ENCODE measurements at places on chromosomes 16 and 17.
A peak's percentile ranks its signal among the peaks of the same experiment; 100 is the strongest.

GRCh38 chr17:33674685-33675084 lies 381.6 kb upstream of the ASIC2 start:
- DNase-seq, result no peak

GRCh38 chr17:77462090-77462489 lies 321.3 kb downstream of the SEC14L1 start:
- no peak for DNase-seq

GRCh38 chr16:55037046-55037445 lies 106.4 kb downstream of the IRX5 start:
- peak; percentile 13 for DNase-seq

- DNase-seq, result no peak
These were observed 24.4 kb downstream of the YPEL2 start for GRCh38 chr17:59355702-59356325.

- DNase-seq, result no peak
These were observed 1.3 kb downstream of the KIAA0513 start for GRCh38 chr16:85028685-85029407.

- DNase-seq, result no peak
These were observed 16.0 kb upstream of the ITGB4 start for GRCh38 chr17:75704963-75705875.

DNA sequence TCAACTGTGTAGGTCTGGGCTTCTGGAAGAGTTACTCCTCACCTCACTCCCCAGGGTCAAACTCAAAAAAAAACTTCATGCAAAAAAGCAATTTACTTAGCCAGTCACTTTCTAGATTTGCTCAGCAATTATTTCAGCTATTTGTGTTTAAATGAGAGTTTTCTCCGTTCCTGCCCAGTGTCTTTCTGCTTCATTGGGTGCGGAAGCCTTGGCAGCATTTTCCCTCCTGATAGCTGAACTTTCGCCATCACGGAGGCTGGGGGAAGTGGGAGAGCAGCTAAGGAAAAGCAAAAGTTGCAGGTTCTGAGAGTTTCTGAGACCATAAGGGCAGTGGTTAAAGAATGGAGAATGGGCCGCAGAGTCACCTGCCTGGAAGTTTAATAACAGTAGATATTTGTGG lies 287.1 kb upstream of the DYNLRB2 start:
- no peak for DNase-seq

- DNase-seq, result no peak
These were observed 11.5 kb upstream of the C17orf113 start for GRCh38 chr17:42061646-42062487.

DNA sequence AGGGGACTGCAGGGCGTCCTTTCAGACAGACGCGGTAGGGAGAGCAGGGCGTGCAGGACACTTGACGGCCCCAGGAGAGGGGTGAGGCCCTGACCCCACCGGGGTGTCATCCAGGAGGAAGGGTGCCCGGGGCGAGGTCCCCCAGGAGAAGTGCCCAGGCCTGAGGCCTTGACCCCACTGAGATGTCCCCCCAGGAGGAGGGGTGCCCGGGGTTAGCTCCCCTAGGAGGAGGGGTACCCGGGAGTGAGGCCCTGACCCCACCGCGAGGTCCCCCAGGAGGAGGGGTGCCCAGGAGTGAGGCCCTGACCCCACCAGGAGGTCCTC lies 27.2 kb upstream of the METRNL start:
- no peak for DNase-seq

DNA sequence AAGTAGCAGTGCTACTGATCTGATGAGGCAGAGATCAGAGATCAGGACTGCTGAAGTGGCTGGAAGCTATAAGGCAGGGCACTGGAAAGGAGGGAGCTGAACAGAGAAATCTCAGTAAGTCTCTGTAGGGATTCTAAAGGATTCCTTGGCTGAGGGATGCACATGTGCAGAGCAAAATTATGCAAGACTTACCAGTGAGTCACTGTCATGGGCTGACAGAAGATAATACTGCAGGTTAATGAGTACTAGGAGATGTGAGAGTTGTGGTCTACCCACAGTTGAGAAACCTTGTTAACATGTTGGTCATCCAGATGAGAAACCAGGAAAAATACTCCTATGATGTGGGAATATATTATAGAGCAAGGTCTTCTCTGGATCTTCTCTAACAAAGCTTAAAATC lies 378.1 kb downstream of the HAPSTR1 start:
- DNase-seq, result no peak

DNA sequence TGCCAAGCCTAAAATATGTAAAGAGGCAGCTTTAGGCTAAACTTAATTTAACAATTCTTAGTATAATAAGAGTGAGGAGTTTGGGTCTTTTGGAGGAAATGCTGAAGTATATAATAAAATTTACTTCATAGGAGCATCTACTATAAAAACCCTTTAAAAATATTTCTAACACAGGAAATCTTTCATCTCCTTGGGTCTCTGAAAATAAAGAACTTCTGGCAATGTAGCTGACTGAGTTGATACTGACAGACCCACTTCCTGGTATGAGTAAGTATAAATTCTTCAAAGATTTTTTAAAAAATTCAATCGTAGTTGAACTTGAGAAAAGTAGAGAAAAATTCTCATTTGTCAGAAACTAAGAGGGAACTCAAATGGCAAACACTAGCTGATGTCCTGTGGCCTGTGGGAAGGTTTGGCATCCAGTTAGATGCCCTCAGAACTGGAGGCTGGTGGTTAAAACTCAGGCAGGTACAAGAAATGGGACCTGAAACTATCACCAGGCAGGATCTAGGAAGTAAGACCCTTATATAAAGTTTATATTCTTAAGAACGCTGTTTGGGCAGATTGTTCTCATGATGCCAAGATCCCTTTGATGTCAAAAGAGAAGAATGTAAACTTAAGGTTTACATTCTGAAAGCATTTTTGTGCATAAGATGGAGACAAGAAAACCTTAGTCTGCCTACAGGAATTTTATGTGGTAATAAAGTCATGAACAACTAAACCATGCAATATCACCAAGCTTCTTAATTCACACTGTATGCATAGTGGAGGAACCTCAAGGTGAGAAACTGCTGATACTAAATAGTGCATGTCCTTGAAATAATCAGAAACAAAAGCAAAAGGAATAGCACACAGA lies 6.2 kb downstream of the KRTAP4-6 start:
- DNase-seq, result no peak

DNA sequence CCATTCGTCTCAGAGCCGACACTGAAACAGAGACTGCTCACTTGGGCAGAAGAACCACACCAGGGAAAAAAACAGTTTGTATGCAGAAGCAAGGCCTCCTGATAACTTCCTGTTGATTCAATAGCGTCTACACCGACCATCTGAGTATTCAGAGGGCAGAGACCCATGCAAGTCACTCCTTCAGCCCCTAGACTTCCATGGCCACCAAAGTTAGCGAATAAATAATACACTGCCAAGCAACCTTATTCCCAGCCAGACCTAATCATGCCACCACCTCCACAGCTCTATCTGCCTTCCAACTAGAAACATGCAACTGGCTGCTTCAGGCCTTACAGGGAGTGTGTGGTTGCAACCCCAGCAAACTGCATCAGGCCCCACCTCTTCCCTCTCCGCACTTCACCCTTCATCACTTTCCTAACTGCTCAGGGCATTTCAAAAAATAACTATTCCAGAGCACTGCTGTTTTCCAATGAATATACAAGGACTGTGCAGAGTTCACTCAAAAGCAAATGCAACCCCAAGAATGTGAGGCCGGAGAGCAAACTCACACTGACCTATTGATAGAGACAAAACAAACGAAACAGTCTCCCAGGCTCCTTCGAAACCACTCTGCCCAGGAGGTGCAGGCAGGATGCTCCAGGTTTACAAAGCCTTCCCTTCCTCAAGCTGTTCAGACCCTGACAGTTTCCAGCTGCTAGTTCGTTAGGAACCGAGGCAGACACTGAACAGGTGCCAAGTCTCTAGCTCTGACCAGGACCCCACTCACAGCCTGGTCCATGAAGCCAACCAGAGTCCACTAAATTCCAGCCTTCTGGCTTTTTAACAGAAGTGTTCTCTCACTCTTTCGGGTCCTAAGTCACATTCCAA lies 3.6 kb downstream of the USP7 start:
- no peak for DNase-seq

DNA sequence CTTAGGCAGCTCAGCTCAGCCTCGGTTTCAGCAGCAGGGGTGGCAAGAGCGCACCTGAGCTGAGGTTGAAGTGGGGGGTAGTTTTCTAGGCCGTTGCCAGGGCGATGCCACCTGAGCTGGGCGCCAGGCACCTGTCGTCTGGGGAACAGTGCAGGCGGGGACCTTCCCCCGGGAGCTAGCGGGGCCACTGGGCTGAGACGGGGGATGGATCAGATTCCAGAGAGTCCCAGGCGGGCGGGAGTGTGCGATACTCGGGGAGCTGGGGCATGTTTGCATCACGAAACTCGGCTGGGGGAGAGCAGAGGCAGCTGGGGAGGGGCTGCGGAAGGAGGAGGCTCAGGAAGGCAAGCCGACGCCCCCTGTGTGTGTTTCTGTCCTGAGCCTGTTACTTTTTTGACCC lies 477 bp upstream of the CLDN9 start:
- DNase-seq, result no peak

DNA sequence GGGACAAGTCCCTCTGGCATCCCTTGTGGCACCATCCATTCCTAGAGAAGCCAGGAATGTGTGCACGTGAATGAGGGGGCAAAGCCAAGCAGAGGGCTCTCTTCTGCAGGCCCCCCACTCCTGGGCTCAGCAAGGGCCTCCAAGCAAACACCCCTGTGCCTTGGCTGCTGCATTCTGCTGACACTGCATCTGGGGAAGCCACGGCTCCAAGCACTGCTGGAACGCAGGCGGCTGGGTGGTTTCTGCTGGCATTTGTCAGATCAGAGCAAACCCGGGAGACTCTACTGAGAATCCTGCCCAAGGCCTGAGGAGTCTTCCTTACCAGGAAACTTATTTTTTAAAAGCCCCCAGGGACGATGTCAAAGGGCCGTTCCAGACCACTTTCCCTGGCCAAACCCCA lies 23.3 kb downstream of the ATP6V0D1 start:
- no peak for DNase-seq

DNA sequence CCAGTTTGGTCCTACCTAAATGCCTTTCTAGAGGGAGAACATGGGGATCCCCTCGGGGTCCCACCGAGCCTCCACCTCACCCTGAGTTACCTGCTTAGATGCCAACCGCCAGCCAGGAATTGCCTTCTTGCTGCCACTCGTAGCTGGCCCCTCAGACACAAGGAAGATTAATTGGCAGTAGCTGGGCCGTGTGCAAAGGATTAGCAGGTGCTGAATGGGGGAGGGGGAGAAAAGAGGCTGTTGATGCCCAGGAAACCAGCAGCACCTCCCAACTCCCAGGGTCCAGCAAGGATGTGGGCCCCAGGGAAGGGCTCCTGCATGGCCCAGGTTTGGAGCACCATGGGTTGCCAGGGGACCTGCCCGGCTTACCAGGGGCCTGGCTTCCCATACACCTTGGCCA lies at the start of gene CNGB1:
CNGB1 (minus strand) TSS at position 159 of the 400 bp plus-strand sequence. CDS start 3,842 bp downstream, outside the sequence.
- DNase-seq, result no peak

- no peak for DNase-seq
These were observed 199.9 kb downstream of the MAF start for GRCh38 chr16:79400462-79401149.

GRCh38 chr16:67212766-67213165 lies 13.8 kb downstream of the ELMO3 start:
- DNase-seq, result no peak

- no peak for DNase-seq
These were observed 34.5 kb upstream of the TNRC6A start for GRCh38 chr16:24694931-24695330.

DNA sequence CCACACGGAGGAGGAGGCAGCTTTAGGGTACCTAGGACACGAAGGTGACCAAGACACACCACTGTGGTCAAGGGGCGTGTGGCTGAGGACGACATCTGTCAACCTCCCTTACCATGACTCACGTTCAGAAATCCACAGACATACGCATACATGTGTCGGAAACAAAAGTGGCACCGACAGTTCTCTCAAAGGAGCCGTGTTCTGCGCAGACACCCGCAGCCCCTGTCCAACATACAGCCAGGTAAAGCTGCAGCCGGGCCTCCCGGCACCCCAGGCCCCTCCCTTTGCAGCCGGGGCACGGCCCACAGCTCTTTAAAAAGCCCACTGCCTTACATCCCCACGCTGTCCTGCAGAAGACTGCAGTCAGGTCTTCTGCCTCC lies 40.5 kb upstream of the KLHDC4 start:
- no peak for DNase-seq

- DNase-seq, result no peak
These were observed 858 bp upstream of the SMARCE1 start for GRCh38 chr17:40648384-40648968.

DNA sequence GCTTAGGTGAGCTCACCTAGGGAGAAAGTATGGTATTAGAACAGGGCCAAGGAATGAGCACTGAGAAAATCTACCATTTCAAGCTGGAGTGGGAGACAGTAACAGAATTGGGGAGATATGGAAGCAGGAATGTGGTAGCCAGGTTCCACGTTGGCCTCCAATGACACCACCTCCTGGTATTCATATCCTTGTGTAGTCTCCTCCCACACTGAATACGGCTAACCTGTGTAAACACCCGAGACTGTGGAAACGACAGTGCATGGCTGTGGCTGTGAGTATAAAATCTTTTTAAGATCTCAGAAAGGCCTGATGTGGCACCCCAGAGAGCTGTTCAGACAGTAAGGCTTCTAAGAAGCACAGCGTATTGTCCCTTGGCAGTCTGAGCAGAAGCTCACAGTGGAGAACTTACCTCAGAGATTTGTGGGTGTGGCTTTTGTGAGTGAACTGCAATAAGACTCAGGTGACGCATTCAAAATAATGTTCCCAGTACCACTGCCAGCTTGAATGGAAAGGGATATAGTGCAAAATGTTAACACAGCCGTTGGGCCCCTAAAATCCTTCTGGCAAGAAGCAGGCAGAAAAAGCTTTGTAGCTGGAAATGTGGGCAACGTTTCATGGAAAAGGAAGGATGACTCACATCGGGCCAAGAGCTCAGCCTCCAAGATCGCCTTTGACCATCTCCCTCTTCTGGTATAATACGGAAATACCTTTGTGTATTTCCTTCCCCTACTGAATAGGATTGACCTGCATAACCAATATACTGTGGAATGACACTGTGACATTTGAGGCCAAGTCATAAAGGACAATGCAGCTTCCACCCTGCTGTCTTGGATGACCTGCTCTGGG lies 14.4 kb downstream of the SDR42E1 start:
- DNase-seq, result peak; percentile 22

- no peak for DNase-seq
These were observed 6.7 kb downstream of the MMP28 start for GRCh38 chr17:35788477-35789368.

DNA sequence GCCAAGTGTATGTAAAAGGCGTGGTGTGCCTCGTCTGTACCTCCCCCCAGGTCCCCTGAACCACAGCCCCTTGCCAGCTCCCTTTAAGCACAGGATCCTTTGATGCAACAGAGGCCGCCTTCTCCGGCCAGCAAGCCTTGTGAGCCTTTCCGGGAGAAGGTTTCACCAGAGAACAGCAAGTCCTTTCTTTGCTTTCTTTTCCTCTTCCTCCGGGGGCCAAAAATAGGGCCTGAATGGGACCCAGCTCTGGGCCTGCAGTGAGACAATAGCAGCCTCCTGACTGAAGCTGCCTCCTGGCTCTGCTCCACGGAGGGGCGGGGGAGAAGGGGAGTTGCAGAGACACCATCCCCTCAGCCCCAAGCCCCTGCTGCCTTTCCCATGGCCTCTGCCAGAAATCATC lies 9.0 kb downstream of the ADGRG1 start:
- no peak for DNase-seq

GRCh38 chr17:77441940-77442339 lies 301.2 kb downstream of the SEC14L1 start:
- DNase-seq, result no peak
